ENCODE measurements at places on chromosomes 3 and 15.
A peak's percentile ranks its signal among the peaks of the same experiment; 100 is the strongest.

- peak; percentile 91 for DNase-seq
Observed at GRCh38 chr15:43241100-43241499, 20.3 kb upstream of the EPB42 start.

GRCh38 chr3:185764980-185765370 is 59.9 kb downstream of the IGF2BP2 start:
- no peak for DNase-seq

GRCh38 chr15:56732135-56732885 is 999 bp downstream of the ZNF280D start:
- DNase-seq = no peak

DNA sequence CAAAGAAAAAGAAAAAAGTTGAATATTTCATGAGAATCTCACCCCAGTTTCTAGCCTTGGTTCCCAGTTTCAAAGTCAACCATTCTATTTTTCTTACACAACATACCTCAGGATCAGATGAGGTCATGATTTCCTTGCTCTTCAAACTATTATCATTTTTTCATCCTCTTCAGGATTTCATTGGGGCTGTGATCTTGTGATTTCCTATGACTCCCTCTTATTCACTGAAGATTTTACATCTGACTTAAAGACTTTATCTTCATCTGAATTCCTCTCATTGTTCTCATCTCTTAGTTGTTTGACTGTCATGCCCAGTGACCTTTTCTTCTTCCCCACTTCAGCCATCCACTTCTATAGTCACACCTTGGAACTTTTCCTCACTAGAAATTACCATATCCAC is 3.1 kb upstream of the C3orf33 start:
- peak; percentile 47 for DNase-seq

GRCh38 chr3:171189394-171190080 is 163.0 kb upstream of the SLC2A2 start:
- DNase-seq = no peak

GRCh38 chr3:138347960-138348753 is at the start of gene MRAS:
MRAS (plus strand) TSS chr3:138348579; CDS start chr3:138372884, 24,305 bp downstream.
- peak; percentile 96 for DNase-seq

GRCh38 chr15:93341164-93341563 is 252.2 kb upstream of the RGMA start:
- DNase-seq = no peak

GRCh38 chr3:196782511-196782910 is 42.9 kb downstream of the PAK2 start:
- no peak for DNase-seq

All from osteoblast (primary cell).